ENCODE measurements at places on chromosomes 3 and 15.

GRCh38 chr3:146746190-146746589 is 141.0 kb upstream of the PLSCR5 start:
- DNase-seq = peak; percentile 4

DNA sequence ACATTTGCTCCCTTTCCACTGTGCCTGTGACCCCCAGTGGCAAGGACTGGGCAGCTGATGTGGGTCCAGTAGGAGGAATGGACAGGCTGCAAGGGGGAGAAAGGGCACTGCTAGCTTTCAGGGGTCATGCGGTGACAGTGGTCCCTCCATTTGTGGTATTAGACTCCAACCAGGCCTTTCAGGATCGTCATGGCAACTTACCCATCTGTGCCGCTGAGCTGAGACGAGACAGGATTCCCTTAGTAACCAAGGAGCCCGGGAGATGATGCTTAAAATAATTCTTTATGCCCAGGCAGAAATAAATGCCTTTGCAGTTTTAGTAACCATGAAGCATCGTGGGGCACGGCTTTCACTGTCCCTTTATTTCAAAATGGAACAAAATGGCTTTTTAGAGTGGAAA is 15.9 kb upstream of the MRPL3 start:
- DNase-seq = no peak

DNA sequence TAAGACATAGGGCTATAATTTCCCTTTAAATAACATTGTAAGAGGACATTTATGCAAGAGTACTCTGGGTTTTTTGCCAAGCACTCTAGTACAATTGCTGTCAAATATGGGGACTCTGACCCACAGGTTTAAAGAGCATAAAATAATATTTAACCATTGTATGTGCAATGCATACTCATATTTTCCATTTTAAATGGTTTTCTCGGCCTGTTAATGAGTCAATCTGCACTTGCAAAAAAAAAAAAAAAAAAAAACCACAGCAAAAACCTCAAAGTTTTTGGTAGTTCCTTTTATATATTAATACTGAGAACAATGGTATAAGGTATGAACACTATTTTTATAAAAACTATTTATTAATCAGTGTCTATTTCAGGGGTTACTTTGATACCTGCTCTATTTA is 304.0 kb upstream of the CBLB start:
- no peak for DNase-seq

DNA sequence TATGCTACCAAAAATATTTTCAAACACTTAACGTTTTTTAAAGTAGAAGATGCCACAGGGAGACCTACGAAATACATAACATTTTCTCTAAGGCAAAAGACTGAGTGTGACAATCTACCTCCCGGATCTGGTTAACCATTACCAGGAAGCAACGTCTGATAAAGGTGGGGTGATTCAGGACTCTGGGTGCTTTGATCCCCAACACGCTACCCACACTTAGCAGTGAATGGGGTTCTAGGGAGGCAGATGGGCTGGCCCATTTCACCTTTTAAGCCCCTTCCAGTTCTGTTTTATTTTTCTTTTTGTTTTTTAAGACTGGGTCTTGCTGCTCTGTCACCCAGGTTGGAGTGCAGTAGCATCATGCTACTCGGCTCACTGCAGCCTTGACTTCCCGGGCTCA is 39.5 kb downstream of the EIF4E3 start:
- no peak for DNase-seq

DNA sequence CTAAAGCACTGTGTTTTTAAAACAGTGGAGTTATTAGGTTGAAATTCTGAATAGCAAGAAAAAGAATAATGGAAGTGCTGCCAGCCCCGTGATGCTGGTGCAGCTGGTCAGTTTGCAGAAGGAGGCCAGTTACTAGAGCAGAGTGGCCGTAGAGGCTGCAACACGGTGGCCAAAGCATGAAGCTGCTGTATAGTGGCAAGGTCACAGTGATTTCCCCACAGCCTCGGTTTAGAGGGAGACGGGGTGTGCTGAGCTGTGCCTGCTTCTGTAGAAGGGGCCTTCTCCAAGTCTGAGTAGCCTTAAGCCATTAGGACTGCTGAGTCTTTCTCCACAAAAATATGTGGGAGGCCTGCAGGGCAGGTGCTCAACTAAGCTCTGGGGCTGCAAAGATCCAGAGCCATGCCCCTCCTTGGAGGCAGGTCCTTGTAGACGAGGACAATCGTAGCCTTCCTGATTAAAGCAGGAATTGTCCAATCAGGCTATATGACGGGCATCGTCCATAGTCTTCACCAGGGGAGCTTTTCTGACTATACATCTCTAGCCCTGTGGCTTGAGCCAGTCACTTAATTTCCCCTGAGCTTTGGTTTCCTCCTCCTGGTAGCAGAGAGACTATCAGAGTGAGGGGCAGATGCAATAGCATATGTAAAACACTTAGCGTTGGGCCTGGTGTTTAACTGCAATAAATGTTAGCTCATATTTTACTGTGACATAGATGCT is 151.6 kb downstream of the PGPEP1L start:
- no peak for DNase-seq

GRCh38 chr3:127768346-127769008 is 53.8 kb downstream of the MGLL start:
- no peak for DNase-seq

DNA sequence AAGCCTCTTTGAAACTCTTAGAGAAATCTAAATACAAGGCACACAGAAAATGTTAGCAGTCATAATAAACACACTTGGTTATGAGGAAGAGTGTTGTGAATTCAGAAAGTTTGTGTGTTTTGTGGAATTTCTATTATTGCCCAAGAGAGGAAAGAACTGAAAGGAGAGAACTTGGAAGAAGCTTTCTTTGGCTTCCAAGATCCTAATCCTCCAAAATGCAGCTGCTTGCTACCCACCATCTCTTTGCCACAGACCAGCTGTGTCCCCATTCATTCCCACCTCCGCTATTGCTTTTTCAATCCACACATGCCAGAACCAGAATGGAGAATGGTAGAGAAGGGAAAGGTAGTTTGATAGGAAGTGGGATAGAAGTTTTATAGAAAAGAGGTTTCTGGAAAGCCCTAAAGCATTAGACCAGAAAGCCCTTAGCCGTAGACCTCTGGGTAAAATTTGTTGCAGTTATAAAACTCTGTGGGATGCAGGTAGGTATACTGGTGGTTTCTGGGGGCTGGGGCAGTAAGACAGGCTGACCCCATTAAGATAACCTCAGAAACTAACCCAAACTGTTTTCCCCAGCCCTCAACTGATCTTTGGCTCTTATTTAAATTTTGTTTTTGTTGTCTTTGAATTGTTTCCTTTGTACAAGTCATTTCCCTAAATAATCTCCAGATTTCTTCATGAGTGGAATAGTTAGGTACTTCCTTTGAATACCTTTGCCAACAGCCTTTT is 108.5 kb downstream of the FILIP1L start:
- no peak for DNase-seq

- DNase-seq = peak; percentile 17
Observed at GRCh38 chr3:128845119-128845777, 34.2 kb upstream of the ACAD9 start.

DNA sequence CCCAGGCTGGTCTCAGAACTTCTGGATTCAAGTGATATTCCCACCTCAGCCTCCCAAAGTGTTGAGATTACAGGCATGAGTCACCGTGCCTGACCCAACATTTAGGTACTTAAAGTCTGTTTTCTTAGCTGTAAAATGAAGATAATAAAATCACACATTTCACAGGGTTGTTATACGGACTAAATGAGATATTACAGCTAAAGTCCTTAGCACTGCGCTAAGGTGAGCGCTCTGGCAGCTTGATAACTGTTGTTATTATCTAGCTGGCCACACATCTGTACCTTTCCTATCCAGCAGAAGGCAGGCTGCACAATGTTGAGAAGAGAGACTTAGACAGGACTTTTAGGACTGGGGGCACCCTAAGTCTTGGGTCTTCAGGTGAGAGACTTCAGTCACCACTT is 2.7 kb upstream of the LIPH start:
- DNase-seq = no peak

DNA sequence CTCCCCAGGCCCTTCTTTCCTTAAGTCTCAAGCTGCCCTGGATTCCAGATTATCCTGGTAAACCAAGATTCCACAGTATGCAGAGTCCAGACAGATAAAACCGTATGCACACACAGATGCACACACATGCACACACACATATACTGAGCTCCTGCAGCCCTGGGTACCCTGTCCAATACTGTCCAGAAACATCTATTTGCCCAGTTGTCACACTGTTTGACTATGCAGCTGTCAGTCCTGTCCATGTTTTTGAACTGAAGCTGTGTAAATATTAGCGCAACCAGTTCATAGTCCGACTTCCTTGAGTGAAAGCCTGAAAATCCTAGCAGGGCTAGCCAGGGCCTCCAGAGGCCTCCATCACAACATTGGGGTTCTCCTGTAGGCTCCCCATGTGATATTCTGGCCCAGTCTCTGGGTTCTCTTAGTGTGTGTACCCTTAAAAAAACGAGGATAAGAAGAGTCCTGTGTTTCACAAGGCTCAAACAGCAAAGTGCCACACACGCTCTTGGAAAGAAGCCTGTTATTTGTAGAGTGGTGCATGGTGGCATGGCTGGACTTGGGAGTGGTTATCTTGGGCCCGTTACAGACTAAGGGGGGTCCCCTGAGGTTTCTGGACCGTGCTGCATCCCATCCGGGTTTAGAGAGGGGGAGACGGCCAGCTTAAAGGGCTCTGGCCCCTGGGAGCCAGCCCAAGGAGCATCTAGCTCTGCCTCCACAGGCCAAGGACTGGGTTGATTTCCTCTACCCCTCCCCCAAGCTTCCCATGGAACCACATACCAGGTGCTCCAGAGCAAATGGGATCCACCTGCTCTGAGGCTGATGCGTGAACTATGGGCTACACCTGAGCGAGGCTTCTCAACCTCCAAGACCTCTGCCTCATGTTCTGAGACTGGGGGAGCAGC is 108.3 kb downstream of the IQSEC1 start:
- no peak for DNase-seq

- peak; percentile 71 for DNase-seq
Observed at GRCh38 chr15:73265536-73266153, 103.1 kb downstream of the HCN4 start.

DNA sequence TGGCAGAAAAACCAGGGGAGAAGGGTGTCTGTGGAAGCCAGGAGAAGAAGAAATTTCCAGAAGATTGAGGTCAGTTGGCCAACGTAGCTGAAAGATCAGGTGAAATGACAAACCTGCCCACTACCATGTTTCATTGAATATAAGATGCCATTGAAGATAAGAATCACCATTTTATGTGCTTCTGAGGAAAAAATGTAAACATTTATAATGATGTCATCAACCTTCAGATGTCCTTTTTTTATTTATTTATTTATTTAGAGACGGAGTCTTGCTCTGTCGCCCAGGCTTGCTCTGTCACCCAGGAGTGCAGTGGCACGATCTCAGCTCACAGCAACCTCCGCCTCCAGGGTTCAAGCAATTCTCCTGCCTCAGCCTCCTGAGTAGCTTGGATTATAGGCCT is 4.9 kb upstream of the PODXL2 start:
- DNase-seq = no peak

- peak; percentile 16 for DNase-seq
Observed at GRCh38 chr3:189573004-189573403, 58.2 kb upstream of the TP63 start.

DNA sequence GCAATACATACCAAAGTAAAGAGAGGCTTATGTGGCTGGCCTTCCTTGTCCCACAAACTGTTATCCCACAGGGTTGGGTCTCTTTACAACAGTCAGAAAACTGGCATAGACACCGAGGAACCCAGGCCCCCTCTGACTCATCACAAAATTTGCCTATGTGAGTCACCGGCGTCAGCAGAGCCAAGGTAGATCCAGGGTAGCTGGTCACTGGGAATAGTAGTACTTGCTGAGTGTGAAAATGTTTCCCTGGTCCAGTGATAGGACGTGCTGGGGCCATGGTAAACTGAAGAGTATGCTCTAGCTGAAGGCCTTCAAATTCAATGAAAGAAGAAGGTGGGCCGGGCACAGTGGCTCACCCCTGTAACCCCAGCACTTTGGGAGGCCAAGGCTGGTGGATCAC is 27.1 kb upstream of the SKIL start:
- DNase-seq = peak; percentile 34

- no peak for DNase-seq
Observed at GRCh38 chr3:50050361-50050760, 38.4 kb upstream of the RBM5 start.

DNA sequence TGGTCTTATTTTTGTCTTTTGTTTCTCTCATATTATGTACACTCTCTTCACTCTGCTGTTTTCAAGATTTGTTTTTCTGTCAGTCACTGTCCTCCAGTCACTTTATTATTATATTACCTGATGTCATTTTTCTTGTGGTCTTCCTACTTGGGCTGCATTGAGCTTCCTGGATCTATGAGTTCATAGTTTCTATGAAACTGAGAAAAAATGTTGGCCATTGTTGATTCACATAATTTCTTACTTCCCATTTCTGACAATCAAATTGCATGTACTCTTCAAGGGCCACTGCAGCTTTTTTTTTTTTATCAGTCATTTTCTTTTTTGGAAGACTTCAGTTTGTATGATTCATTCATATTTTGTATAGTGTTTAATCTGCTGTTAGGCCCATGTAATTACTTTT is 1180.6 kb upstream of the GBE1 start:
- DNase-seq = no peak

- peak; percentile 67 for DNase-seq
Observed at GRCh38 chr3:46695962-46696894, 2.7 kb upstream of the ALS2CL start.

DNA sequence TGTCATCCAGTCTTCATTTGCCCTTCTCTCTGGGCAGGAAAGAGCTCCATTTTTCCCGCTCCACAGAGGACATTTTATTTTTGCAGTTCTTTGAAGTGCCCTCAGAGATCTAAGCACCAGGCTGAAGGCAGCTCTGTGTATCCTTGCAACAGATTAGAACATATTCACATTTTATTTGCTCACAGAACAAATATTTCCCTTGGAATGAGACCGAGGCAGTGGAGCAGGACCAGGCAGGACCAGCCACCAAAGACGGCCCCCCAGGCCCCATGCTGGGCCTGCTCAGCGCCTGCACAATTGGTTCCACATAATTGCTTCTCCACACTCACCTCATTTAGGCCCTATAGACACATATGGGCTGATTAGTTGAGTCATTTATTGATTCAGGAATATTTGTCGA is 15.7 kb upstream of the ETV5 start:
- DNase-seq = no peak

Data from cardiac muscle cell (in vitro differentiated cells and primary cell).